NCI-H526 treated with DMSO at 0.1 percent for 48 hours (cell line): ENCODE measurements at places on chromosomes 4 and X.

GRCh38 chrX:27679281-27679680, 89.1 kb downstream of the DCAF8L2 start:
- DNase-seq, result no peak

GRCh38 chr4:153001626-153002025, 65.5 kb downstream of the FHDC1 start:
- DNase-seq, result no peak

GRCh38 chr4:168666531-168666930, 169.7 kb downstream of the PALLD start:
- DNase-seq, result no peak

- DNase-seq, result no peak
Measured at GRCh38 chrX:23787745-23788118, 4.8 kb downstream of the SAT1 start.

DNA sequence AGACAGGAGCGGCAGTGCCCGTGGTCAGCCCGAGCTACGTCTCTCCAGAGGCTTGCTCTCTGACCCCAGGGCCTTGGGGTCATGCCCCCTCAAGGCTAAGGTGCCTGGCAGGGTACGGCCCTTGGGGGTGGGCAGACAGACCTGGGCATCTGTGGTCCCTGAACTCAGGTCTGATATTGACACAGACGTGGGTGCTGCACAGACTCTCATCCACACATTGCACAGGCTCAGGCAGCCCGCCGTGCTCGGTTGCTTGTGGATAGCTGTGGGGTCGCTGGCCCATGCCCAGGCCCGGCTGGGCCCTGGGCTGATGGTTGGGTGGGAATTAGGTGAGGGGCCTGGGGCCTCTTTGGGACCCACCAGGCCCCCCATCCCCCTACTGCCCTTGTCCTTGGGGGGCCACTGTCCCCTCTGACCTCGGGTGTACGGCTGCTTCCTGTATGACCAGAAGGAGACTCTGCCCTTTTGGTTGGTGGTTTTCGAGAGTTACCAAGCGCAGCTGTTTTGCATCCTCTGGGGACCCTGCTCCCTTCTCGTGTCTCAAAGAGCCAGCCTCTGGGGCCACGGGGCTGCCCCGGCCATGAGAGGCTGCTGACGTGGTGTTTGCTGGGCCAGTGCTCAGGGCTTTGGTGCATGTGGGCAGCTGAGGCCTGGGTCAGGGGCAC, 10.1 kb downstream of the FGFRL1 start:
- DNase-seq, result no peak

DNA sequence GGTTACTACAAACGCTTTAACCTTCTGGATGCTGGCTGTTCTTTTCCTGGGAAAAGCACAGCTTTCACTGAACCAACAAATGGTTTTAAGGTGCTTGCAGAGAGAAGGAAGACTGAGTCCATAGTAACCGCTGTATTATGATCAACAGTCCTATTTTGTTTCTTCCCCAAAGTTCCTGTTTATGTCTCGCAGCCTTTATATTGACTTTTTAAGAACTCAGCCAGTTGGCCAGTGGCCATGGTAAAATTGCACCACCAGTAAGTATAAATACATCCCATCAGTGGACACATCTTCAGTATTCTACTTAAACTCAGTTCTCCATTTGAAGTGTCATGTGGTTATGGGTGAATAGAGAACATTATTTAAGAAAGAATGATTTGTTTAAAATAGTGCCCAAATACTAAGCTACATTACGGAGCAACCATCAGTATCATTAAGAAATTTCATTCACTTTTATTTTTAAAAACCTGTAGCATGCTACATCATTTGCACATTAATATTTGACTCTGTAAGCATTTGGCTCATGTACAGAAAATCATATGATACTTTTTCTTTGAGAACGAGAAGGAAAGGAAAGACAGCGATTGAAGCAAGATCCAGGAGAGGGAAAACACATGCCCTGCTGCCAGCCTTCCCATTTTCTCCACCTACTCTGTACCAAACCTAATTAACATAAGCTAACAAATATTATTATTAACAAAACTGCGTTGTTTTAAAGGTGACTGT, 287.0 kb downstream of the ARHGAP24 start:
- DNase-seq, result no peak

GRCh38 chrX:70488856-70489255, 44.2 kb downstream of the DLG3 start:
- no peak for DNase-seq

GRCh38 chrX:21745756-21746155, 12.2 kb downstream of the SMPX start:
- DNase-seq, result peak; percentile 16

- DNase-seq, result no peak
Measured at GRCh38 chr4:13452927-13453579, 31.1 kb downstream of the RAB28 start.

GRCh38 chrX:4043951-4044350, 330.5 kb upstream of the PRKX start:
- no peak for DNase-seq

DNA sequence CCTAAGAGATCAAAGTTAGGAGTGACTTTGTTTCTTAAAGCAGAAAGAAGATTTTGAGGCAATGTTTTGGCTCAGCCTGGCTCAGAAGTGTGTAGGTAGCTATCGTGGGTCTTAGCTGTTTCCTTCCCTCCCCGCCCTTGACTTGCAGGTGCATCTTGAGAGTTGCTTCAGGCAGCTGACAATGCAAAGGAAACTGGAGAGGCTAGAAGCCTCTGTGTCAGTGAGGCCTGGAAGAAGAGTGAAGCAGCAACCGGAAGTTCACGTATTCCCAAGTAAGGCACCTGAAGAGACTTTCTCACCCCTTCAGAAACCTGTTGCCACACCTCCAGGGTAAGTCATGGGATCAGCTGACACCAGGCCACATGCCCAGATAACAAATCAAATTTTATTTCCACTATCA, 10.6 kb upstream of the XKRX start:
- no peak for DNase-seq

GRCh38 chr4:22932326-22932725, 239.6 kb downstream of the GBA3 start:
- DNase-seq, result no peak

- DNase-seq, result peak; percentile 57
Measured at GRCh38 chr4:128060121-128060698, 902 bp upstream of the LARP1B start.

DNA sequence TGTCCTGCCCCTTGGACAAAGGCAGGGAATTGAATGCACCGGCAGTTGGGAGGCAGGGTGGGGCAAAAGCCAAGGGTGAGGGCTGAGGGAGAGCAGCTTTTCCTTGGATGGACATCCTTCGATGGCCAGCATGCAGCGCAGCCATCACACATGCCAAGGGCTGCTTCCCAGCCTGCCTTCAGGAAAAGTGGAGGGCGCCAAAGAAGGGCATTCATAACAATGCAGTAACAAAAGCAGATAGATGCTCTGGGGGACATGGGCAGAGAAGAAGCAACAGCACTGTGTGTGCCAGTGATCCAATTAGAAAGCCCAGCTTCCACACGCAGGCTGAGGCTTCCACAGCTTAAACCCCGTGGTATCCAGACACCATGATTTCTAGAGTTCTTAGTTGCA, 71.5 kb downstream of the TSPAN5 start:
- DNase-seq, result no peak

DNA sequence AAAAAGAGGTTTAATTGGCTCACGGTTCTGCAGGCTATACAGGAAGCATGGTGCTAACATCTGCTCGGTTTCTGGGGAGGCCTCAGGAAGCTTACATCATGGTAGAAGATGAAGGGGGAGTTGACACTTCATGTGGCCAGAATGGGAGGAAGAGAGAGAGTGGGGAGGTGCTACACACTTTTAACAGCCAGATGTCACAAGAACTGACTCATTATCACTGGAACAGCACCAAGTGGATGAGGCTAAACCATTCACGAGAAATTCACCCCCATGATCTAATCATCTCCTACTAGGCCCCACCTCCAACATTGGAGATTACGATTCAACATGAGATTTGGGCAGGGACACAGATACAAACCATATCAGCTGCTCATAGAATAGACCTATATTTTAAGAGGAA, 255.8 kb downstream of the OPHN1 start:
- DNase-seq, result no peak

DNA sequence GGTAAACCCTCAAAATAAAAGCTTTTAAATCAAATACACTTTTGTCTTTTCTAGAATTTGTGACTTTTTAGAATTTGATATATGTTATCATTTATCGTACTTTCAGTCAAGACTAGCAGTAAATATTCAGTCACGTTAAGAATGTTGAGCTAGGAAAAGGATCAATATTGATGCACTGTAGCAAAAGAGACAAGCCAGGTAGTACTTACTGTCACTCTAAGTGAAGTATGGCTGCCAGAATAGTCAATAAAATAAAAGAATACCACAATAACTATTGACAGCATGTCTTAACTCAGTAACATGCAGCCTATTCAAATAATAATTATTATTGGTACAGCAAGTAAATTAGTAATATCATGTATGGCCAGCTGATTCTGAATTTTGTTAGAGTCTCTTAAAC, 43.6 kb upstream of the GPRIN3 start:
- DNase-seq, result no peak

GRCh38 chrX:71604796-71605568, 13.3 kb downstream of the CXCR3 start:
- no peak for DNase-seq

DNA sequence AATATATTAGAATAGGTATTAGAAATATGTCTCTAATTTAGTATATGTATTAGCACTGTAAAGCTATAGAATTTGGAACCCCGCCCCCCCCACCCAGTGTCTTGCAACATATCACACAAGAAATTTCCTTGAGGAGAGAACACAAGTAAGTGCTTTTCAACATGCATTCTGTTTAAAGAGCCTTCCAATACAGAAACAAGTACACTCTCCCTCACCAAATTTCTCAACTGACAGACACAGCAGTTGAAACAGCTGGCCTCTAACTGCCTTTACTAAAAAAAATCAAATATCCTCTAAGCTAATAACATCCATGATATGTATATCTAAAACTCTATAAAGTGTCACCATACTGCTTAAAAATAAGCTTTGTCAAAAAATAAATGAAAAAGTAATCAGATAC, 12.4 kb downstream of the CAMK2D start:
- DNase-seq, result no peak

- DNase-seq, result no peak
Measured at GRCh38 chr4:105417624-105418023, 56.2 kb downstream of the PPA2 start.

- DNase-seq, result no peak
Measured at GRCh38 chr4:83548151-83548905, 12.4 kb downstream of the GPAT3 start.

DNA sequence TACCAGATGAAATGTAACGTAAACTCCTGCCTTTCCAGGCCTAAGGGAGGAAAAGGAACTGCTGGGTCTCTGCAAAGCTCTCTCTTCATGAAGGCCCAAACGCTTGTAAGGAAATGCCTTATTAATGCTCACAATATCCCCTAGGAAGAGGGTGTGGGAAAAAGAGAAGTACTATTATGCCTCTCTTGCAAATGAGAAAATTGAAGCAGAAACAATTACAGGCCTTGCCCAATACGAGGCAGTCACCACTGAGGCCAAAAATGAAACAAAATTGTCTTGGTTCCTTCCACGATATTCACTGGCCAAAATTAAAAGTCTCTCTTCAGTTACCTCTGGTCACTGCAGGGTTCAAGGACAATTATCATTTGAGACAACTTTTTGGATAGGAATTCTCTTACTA, 3.2 kb downstream of the SCARB2 start:
- DNase-seq, result no peak

GRCh38 chr4:10694828-10695209, 10.3 kb upstream of the CLNK start:
- DNase-seq, result no peak

DNA sequence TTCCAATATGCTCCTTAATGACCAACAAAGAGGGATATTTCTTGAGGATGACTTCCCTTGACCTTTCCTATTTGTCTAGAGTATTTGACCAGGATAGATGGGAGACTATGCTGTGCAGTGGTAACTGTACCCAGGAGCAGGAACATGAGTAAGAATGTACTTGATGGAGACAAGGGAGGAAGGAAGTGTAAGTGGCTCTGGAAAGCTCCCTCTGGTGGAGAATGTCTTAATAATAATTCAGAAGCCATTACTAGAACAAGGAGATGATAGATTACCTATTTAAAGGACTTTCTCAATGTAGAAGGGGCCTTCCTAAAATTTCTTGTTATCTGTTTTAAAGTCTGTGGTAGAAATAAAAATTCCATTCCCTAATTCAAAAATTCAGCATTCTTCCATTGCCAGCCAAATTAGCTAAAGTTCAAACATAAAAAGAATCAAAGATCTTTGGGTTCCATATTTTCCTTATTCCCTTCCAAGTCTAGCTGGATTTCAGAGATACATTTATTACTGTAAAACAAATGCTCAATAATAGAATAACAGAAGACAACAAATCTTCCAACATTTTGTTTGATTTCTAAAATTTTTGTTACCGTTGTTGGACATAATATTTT, 83.8 kb downstream of the GRID2 start:
- DNase-seq, result peak; percentile 12

GRCh38 chrX:107451731-107452130, 2.3 kb downstream of the FRMPD3 start:
- no peak for DNase-seq

- no peak for DNase-seq
Measured at GRCh38 chr4:76732246-76732645, 165.7 kb downstream of the SOWAHB start.

GRCh38 chr4:52976523-52977230, 114.6 kb downstream of the RASL11B start:
- no peak for DNase-seq

DNA sequence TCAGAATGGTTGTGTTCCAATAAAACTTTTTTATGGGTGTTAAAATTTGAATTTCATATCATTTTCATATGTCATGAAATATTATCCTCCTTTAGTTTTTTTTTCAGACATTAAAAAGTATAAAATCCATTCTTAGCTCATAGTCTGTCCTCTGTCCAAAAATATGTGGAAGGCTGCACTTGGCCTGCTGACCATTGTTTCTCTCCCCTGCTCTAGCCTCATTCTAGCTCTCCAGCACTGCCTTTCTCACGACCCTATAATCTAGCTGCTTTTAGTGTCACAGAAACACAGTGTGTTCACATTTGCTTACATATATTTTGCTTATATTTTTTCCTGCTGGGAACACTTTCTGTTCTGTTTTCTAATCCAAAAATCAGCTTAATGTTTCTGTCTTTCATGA, 165.0 kb upstream of the ANK2 start:
- DNase-seq, result no peak
